T-helper 1 cell (primary cell): ENCODE measurements at places on chromosomes 4 and X.

- DNase-seq, result no peak
Measured at GRCh38 chrX:64186974-64187761, 18.3 kb downstream of the AMER1 start.

DNA sequence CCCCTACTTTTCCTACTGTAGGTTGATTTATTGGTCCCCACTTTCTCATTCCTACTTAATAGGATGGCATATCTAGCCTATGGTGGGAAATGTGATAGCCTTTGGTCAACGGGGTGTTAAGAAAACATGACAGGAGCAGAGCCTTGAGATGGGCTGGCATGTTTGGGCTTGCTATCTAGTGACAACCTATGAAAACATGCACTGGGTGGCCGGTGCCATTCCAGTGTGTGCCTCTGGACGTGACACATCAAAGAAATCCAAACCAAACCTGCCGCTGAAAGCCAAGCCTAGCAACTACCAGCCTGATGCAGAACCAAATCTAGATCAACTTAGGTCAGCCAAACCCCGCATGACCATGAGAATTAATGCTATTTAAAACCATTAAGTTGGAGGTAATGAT is 317.6 kb downstream of the DMD start:
- no peak for DNase-seq

DNA sequence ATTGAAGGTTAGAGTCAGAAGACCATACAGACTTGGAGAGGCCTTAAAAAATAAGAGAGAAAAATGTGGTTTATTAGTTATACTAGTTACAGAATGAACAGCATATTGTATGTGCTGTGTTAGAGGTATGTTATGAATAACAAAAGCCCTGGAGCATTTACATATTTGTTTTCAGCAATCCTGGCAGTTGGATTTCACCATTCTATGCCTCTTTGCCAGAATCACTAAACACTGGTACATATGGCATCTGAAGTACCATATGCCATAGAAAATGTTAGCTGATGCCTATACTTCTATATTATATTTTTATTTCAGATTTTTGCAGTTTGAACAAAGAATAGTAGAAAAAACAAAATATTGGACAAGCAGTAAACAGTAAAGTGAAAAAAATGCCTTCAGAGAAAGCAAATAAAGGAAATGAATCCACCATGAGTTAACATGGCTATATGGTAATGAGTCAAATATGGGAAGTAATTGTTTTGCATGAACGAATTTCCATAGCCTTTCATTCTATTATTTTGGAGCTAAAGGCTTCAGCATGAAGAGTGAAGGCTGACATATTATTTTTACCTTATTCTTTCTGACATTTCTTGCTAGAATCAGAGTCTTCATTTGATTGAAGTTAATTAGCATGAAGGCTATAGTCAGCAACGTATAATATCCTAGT is 41.9 kb upstream of the PRDM8 start:
- DNase-seq, result no peak

- DNase-seq, result no peak
Measured at GRCh38 chr4:77123411-77123810, 33.6 kb upstream of the CCNG2 start.

DNA sequence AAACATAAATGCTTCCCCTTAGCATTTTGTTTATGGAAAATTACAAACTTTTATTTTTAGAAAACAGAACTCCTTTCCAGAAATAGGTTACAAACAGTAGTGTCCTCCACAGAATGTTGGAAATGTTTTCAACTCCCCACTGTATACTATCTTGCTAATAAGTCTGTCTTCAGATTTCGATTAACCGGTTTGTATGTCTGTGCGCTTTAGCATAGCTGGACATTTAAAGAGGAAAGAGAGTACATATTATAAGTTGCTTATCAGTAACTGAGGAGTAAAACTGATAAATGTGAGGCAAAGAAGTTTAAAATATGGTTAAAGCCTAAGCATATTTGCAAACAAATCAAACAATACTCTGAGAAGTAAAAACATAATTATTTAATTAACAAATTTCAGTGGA is 3.4 kb downstream of the CXCL8 start:
- no peak for DNase-seq

GRCh38 chr4:13534344-13535063 is 9.8 kb downstream of the NKX3-2 start:
- no peak for DNase-seq

DNA sequence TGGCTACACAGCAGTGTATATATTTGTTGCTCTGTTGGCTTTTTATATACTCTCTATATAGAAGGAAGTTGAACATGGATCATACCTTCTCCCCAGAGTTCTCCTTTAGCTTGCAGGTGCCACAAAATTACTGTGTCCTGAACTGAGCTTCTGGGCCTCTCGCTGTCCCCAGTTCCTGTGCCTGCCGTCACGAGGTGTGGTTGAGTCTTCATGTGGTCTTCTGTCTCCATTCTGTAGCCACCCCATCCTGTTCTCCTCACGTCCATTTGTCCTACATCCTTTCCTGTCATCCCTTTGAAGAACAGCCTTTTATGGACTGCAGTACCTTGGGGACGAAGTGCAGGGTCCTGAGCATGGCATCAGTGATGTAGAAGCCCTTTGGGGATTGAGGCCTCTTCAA is 14.5 kb downstream of the TMEM131L start:
- no peak for DNase-seq

DNA sequence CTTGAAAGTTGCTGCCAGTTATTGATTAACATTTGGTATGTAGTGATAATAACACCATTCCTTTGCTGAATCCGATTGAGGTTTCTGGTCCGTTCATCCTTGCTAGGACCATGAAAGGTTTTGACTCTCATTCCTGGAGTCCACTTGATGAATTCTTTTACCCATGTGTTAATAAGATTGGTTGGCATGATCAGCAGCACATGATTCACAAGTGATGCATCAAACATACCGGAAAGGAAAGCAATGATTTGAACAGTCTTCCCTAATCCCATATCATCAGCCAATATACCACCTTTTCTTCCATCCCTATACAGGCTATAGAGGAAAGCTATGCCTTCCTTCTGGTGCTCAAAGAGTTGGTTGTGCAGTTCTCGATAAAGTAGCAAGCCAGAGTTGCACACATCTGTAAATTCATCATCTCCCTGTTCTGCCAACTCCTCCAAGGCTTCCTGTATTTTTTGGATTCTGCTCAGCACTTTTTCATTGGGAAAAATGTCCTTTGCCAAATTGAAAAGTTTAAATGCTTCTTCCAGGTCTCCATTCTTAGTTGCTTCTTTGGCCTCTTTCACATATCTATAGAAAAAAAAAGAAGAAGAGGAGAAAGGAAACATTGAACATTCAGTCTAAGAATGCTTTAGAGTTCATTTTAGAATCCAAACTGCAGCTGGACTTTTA is 26.7 kb downstream of the PIN4 start:
- DNase-seq, result no peak

- no peak for DNase-seq
Measured at GRCh38 chr4:73518340-73518739, 36.8 kb downstream of the AFM start.

DNA sequence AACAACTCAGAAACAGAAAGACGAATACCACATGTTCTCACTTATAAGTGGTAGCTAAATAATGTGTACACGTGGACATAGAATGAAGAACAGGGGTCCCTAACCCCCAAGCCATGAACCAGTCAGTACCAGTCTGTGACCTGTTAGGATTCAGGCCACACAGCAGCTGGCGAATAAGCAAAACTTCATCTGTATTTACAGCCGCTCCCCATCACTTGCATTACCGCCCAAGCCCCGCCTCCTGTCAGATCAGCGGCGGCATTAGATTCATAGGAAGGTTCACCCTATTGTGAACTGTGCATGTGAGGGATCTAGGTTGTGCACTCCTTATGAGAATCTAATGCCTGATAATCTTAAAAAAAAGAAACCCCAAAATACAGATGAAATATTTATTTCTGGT is 1128.7 kb downstream of the NLGN4X start:
- no peak for DNase-seq
